ENCODE measurements at places on chromosomes 3 and 15.

GRCh38 chr3:125033135-125033534 is 22.7 kb downstream of the HEG1 start:
- H3K36me3 ChIP-seq: peaks cover 35% of the 10 kb centered on the region
- no peaks in the 10 kb centered on the region for H3K27me3 ChIP-seq
- no peak overlapping the region for H3K4me3 ChIP-seq

- H3K4me1 ChIP-seq: peaks cover 37% of the 10 kb centered on the region
- peaks cover 11% of the 10 kb centered on the region for H3K36me3 ChIP-seq
- DNase-seq: no peak
Observed at GRCh38 chr3:143825513-143825912, 22.8 kb downstream of the SLC9A9 start.

- H3K36me3 ChIP-seq: peaks cover 26% of the 10 kb centered on the region
- H3K27ac ChIP-seq: no peak overlapping the region
- no peak overlapping the region for H3K4me3 ChIP-seq
- H3K27me3 ChIP-seq: no peaks in the 10 kb centered on the region
Observed at GRCh38 chr3:171194965-171195364, 168.4 kb upstream of the SLC2A2 start.

DNA sequence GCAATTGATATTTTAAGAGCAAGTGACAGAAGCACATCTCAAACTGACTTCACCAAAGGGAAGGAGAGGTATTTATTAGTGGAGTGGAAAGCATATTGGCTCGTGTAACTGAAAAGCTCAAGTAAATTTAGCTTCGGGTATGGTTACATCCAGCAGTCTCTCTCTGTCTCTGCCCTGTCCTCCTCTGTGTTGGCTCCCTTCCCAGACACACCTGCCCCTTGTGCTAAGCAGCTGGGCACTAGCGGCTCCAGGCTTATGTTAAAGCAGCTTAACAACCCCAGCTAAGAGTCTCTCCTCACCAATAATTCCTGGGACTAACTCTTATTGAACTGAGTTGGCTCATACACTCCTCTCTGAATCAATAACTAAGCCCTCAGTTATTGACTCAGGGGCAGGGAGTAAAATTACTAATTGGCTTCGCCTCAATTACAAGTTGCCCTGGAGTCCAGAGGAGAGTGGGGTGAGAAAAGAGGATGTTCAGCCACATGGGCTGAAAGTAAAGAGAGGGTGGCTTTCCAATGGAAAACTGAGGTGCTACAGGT is 12.8 kb upstream of the SH3BP5 start:
- no peaks in the 10 kb centered on the region for H3K27me3 ChIP-seq
- peak overlapping the region; percentile 59 for H3K27ac ChIP-seq
- H3K4me3 ChIP-seq: no peak overlapping the region
- H3K36me3 ChIP-seq: no peaks in the 10 kb centered on the region

- no peak overlapping the region for H3K27ac ChIP-seq
- peaks cover 18% of the 10 kb centered on the region for H3K27me3 ChIP-seq
- no peak for DNase-seq
- H3K36me3 ChIP-seq: no peaks in the 10 kb centered on the region
- no peaks in the 10 kb centered on the region for H3K4me1 ChIP-seq
Observed at GRCh38 chr15:61336026-61336638, 107.0 kb upstream of the RORA start.

GRCh38 chr3:10771486-10772270 is 44.4 kb upstream of the SLC6A11 start:
- H3K4me1 ChIP-seq: no peaks in the 10 kb centered on the region
- H3K27me3 ChIP-seq: peaks cover 8% of the 10 kb centered on the region
- H3K36me3 ChIP-seq: no peaks in the 10 kb centered on the region
- no peak for DNase-seq

DNA sequence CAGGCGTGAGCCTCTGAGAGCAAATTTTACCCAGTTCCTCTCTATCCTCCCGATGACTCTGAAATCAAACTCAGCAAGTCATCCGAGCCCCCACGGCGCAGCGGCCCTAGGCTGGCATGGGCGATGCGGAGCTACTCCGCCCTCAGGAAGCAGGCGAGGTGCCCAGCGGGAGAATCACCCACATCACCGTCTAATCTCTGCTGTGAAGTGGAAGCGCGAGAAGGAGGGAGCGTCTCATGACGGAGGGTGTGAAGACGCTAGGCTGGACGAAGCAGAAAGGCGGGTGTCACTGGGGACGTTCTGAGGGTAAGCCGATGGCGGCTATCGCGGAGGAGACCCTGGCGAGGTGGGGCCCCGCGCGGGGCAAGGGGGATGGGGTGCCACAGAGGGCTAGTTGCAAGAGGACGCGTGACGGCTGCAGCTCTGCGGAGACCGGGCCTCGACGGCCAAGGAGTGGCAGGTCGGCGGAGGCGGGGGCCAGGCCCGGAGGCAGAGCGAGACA is 9.1 kb upstream of the GNAI2 start:
- peak; percentile 51 for DNase-seq
- H3K36me3 ChIP-seq: no peaks in the 10 kb centered on the region

GRCh38 chr3:193021506-193022010 is 103.9 kb upstream of the MB21D2 start:
- H3K27me3 ChIP-seq: peaks cover 3% of the 10 kb centered on the region
- H3K4me1 ChIP-seq: no peaks in the 10 kb centered on the region
- H3K27ac ChIP-seq: no peak overlapping the region

DNA sequence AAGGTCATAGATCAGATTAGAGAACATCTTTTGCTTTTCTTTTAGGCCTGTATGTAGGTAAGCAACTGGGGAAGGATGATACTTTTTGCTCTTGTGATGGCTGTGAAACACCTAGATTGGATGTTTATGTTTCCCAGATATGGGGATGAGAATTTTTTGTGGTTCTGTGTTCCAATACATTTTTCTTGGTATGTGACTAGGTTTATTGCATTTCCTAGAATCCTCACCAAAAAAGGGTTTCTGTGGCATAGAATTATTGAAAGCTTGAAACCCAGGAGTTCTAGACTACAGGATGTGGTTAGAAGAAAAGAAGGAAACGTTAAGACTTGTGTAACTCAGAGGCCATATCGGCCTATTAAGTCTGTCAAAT is 25.8 kb downstream of the OXNAD1 start:
- H3K27me3 ChIP-seq: no peaks in the 10 kb centered on the region
- H3K4me1 ChIP-seq: peaks cover 97% of the 10 kb centered on the region
- H3K27ac ChIP-seq: peak overlapping the region; percentile 93
- H3K36me3 ChIP-seq: peaks cover 65% of the 10 kb centered on the region

GRCh38 chr3:184711493-184712247 is at the start of gene MAGEF1:
MAGEF1 (minus strand) TSS chr3:184712064; CDS start chr3:184711821, 243 bp downstream.
- H3K27ac ChIP-seq: peak within 1 kb of the TSS; percentile 91
- H3K4me1 ChIP-seq: peaks cover 35% of the 10 kb centered on the region
- peaks cover 33% of the 10 kb centered on the region for H3K36me3 ChIP-seq
- DNase-seq: peak; percentile 79
- peaks cover 2% of the 10 kb centered on the region for H3K27me3 ChIP-seq

GRCh38 chr3:155362808-155363689 is 69.6 kb upstream of the STRIT1 start:
- peaks cover 1% of the 10 kb centered on the region for H3K4me1 ChIP-seq
- H3K36me3 ChIP-seq: no peaks in the 10 kb centered on the region
- H3K27ac ChIP-seq: no peak overlapping the region
- no peak for DNase-seq

DNA sequence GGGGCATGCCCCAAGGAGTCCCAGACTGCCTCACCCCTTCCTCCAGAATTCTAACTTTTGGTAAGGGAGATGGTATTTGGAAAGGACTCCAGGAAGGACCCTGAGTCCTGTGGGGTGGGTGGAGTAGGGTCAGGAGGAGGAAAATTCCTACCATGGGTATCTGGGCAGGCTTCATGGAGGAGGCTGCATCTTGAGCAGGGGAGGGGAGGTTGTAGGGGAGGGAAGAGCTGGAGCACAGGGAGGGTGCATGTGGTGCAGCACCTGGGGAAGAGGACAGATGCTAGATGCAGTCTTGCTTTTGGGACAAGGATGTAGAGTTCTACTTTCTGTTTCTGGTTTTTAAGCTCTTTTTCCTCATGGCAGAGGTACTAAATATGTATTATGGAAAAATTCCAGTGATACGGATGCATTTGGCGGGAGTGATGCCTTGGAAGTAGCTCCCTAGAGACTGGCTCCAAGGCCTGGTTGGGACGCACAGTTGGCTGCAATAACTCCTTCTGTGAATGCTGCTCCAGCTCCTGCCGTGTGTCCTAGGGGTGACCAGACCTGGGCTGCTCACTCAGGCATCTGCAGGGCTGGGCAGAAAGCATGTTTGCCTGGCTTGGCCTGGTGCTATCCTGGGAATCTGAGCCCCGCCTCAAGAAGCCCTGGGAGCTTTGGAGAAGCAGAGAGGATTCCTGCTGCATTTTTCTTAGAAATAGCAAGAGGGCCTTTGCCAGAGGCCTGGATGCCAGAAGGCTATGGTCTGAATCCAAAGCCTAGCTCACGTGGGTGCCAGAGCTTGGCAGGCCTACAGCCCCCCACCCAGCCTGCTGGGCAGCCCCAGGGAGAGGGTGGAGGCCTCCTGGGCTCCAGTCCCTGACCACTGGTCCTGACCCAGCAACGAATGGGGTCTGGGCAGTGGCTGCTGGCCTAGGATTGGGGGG is 10.1 kb downstream of the SEMA3F start:
- H3K36me3 ChIP-seq: no peaks in the 10 kb centered on the region
- no peak overlapping the region for H3K4me3 ChIP-seq
- no peaks in the 10 kb centered on the region for H3K27me3 ChIP-seq
- H3K4me1 ChIP-seq: no peaks in the 10 kb centered on the region
- H3K27ac ChIP-seq: no peak overlapping the region

GRCh38 chr3:140733623-140734022 is 55.8 kb downstream of the TRIM42 start:
- peaks cover 8% of the 10 kb centered on the region for H3K27me3 ChIP-seq
- no peak overlapping the region for H3K27ac ChIP-seq
- no peaks in the 10 kb centered on the region for H3K36me3 ChIP-seq
- no peak for DNase-seq
- no peaks in the 10 kb centered on the region for H3K4me1 ChIP-seq

- H3K4me1 ChIP-seq: no peaks in the 10 kb centered on the region
- DNase-seq: no peak
- no peaks in the 10 kb centered on the region for H3K27me3 ChIP-seq
- no peak overlapping the region for H3K27ac ChIP-seq
- no peak overlapping the region for H3K4me3 ChIP-seq
Observed at GRCh38 chr3:78846718-78847117, 921.1 kb downstream of the ROBO1 start.

DNA sequence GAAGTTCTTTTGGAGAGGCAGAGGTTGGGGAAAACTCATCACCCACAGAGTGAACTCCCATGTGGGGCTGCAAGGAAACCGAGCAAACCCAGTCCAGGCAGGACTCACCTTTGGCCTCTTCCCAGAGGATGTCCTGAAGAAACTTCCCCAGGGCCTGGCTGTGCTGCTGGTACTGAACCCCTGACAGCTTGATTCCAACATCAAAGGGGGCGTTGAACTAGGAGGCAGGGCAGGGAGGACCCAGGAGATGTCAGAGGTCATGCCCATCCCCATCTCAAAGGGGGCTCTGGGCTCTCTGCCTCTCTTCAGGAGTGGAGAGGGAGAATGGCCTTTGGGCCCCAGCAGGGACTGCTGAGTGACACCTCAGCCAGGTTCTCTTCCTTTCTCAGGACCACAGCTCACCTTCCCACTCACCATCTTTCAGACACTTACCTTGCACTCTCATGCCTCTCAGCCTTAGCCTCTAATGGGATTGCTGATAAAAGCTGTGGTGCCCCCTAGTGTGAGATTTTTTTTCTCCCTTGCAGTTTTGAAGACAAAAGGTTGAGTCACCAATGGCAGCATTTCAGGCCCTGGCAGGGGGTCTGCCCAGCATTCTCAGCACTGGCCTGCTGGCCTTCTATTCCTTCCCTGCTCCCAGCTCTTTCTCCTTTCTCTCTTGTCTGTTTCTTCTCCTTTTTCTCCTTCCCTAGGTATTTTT is 6.0 kb downstream of the GHRL start:
- no peaks in the 10 kb centered on the region for H3K27me3 ChIP-seq
- no peak for DNase-seq
- peaks cover 34% of the 10 kb centered on the region for H3K36me3 ChIP-seq
- H3K4me3 ChIP-seq: no peak overlapping the region

DNA sequence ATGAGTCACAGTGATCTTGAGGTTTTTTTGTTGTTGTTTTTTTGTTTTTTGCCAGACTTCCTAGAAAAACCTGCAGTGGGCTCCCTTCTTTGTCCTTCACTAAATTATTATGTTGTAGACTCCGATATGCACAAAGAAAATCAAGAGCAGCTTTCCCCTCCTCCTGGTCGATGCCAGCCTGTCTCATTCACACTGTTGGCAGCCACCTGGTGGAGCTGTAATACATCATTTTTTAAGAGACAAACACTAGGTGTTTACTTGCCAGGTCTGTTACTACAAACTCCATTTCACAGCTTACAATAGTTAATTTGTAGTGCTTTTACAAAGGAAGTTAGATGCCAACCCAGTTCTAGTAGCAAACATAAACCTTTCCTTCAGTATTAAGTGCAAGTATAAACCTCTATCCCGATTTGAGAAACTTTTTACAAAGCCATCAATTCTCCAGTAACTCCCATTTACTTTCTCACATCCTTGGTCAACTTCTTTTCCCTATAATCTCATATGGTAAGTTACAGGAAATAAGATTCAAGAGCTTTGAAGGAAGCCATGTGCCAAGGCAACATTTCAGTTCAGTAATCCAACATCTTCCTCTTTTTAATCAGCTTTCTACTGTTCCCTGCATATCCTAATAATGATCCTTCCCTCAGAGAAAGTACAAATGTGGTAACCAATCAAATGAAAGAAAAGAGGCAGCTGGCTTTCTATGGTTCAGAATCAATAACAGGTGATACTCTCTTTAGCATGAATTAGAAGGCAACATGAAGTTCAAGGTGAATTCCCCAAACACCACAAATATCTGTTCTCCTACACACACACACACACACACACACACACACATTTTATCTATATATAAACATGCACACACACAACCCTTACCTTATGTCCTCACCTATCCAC is 14.0 kb downstream of the AAGAB start:
- H3K4me3 ChIP-seq: peak overlapping the region; percentile 32
- peak overlapping the region; percentile 64 for H3K27ac ChIP-seq
- H3K27me3 ChIP-seq: no peaks in the 10 kb centered on the region
- DNase-seq: no peak
- H3K4me1 ChIP-seq: peaks cover 51% of the 10 kb centered on the region

DNA sequence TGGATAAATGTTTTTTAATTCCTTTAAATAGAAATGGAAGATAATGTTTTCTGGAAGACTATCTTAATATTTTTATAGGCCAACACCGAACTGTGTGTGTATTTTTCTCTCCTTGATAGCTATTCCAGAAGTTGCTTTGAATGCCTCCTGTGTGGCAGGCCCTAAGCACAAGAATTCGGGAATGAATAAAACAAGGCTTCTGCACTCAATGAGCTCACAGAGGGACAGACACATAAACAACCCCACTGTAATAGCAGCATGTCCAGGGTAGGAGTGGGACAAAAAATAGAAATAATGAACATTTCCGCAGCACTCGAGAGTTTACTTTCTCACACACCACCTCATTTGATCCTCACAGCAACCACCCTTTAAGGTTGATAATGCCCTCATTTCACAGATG is 18.0 kb downstream of the SRGAP3 start:
- H3K4me3 ChIP-seq: no peak overlapping the region
- no peaks in the 10 kb centered on the region for H3K36me3 ChIP-seq
- DNase-seq: no peak
- peaks cover 10% of the 10 kb centered on the region for H3K4me1 ChIP-seq
- H3K27ac ChIP-seq: no peak overlapping the region

GRCh38 chr3:45929042-45929679 is 14.1 kb upstream of the CXCR6 start:
- no peaks in the 10 kb centered on the region for H3K4me1 ChIP-seq
- peak; percentile 68 for DNase-seq
- no peak overlapping the region for H3K4me3 ChIP-seq
- no peak overlapping the region for H3K27ac ChIP-seq
